ENCODE measurements at places on chromosomes 6 and 20.
A peak's percentile ranks its signal among the peaks of the same experiment; 100 is the strongest.

GRCh38 chr20:3473944-3474343 is 3.1 kb downstream of the ATRN start:
- H3K27ac ChIP-seq = peak overlapping the region; percentile 12
- no peak for DNase-seq
- H3K4me3 ChIP-seq = peak overlapping the region; percentile 7
- H3K4me1 ChIP-seq = peaks cover 27% of the 10 kb centered on the region

- peaks cover 13% of the 10 kb centered on the region for H3K4me1 ChIP-seq
- H3K4me3 ChIP-seq = no peak overlapping the region
- H3K27ac ChIP-seq = no peak overlapping the region
- DNase-seq = no peak
- H3K36me3 ChIP-seq = no peaks in the 10 kb centered on the region
Observed at GRCh38 chr6:2186516-2186915, 58.9 kb downstream of the GMDS start.

DNA sequence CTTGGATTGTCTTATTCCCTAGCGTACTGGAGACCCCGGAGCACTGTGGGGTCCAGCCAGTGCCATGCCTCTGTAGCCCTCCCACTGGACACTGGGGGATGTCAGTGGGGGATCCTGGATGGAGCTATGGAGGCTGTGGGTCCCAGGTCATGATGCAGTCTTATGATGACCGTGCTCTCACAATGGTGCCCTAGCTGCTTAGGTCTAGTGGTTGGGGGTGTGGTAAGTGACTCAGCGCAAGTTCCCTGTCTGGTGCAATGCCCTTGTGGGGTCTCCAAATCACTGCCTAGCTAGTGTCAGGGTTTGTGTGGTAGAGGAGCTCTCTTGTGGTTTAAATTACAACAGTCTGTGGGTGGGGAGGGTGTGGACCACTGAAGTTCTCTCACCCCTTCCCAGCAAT is 135.4 kb downstream of the CDC5L start:
- no peak overlapping the region for H3K27ac ChIP-seq
- H3K4me3 ChIP-seq = no peak overlapping the region
- H3K4me1 ChIP-seq = peaks cover 21% of the 10 kb centered on the region
- DNase-seq = no peak
- H3K36me3 ChIP-seq = peaks cover 19% of the 10 kb centered on the region

DNA sequence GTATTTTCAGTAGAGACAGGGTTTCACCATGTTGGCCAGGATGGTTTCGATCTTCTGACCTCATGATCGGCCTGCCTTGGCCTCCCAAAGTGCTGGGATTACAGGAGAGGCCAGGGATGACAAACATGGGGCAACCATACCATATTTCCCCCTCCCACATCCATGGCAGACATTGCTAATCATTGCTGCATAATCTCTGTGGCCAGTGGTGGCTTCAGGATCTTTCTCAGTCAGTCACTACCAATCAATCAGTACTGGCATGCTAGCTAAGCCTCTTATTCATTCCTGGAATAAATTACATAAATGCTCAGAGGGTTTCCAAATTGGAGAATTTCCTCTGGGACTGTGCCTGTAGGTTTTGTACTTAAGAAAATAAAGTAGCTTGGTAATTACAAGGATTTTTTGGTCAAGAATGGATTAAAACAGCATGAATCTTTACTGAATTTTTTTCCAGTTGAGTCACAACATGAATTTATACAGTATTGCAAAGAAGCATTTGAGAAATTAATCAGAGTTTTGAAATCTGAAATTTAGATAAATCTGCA is 138.1 kb downstream of the FNDC1 start:
- H3K4me1 ChIP-seq = no peaks in the 10 kb centered on the region
- no peak overlapping the region for H3K4me3 ChIP-seq
- peaks cover 8% of the 10 kb centered on the region for H3K27me3 ChIP-seq
- H3K27ac ChIP-seq = no peak overlapping the region

- H3K4me1 ChIP-seq = no peaks in the 10 kb centered on the region
- peaks cover 3% of the 10 kb centered on the region for H3K27me3 ChIP-seq
Observed at GRCh38 chr6:68506911-68507310, 128.2 kb upstream of the ADGRB3 start.

GRCh38 chr6:30194797-30195690 is 18.2 kb downstream of the TRIM26 start:
- H3K4me1 ChIP-seq = peaks cover 23% of the 10 kb centered on the region
- H3K27ac ChIP-seq = peak overlapping the region; percentile 69
- no peak for DNase-seq
- peaks cover 50% of the 10 kb centered on the region for H3K36me3 ChIP-seq
- no peak overlapping the region for H3K4me3 ChIP-seq

GRCh38 chr6:133380047-133380446 is 138.9 kb downstream of the EYA4 start:
- H3K4me1 ChIP-seq = no peaks in the 10 kb centered on the region
- no peaks in the 10 kb centered on the region for H3K36me3 ChIP-seq
- H3K27me3 ChIP-seq = no peaks in the 10 kb centered on the region
- H3K4me3 ChIP-seq = no peak overlapping the region
- no peak overlapping the region for H3K27ac ChIP-seq

GRCh38 chr6:167341038-167341583 is 16.2 kb downstream of the TTLL2 start:
- peaks cover 8% of the 10 kb centered on the region for H3K36me3 ChIP-seq
- peaks cover 25% of the 10 kb centered on the region for H3K27me3 ChIP-seq
- no peak overlapping the region for H3K4me3 ChIP-seq

DNA sequence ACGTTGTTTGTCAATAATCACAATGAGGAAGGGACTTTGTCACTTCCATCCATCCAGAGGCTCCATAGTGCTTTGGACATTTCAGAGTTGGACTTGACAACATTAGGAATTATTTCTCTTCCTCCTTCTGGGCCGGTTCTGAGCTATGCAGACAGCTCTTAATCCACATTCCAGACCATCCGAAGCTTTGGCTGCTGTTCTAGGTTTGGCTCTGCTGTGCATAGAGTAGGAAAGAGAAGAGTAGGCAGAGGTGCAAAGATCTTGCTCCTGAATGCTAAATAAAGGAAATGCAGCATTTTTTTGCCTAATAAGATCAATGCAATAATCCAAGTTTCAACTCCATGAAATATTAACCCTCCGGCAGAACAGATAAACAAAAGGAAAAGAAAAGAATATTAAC is 251.8 kb upstream of the PRND start:
- H3K4me3 ChIP-seq = no peak overlapping the region
- H3K4me1 ChIP-seq = peaks cover 15% of the 10 kb centered on the region
- H3K36me3 ChIP-seq = no peaks in the 10 kb centered on the region
- H3K27me3 ChIP-seq = peaks cover 6% of the 10 kb centered on the region

- H3K4me3 ChIP-seq = no peak overlapping the region
- no peak overlapping the region for H3K27ac ChIP-seq
- peaks cover 11% of the 10 kb centered on the region for H3K36me3 ChIP-seq
- H3K4me1 ChIP-seq = peaks cover 20% of the 10 kb centered on the region
- H3K27me3 ChIP-seq = no peaks in the 10 kb centered on the region
Observed at GRCh38 chr6:106183430-106183829, 97.3 kb downstream of the PRDM1 start.

GRCh38 chr20:61502433-61502832 is 250.4 kb downstream of the CDH4 start:
- H3K4me3 ChIP-seq = no peak overlapping the region
- peaks cover 24% of the 10 kb centered on the region for H3K4me1 ChIP-seq
- no peak overlapping the region for H3K27ac ChIP-seq
- no peaks in the 10 kb centered on the region for H3K36me3 ChIP-seq
- DNase-seq = no peak

DNA sequence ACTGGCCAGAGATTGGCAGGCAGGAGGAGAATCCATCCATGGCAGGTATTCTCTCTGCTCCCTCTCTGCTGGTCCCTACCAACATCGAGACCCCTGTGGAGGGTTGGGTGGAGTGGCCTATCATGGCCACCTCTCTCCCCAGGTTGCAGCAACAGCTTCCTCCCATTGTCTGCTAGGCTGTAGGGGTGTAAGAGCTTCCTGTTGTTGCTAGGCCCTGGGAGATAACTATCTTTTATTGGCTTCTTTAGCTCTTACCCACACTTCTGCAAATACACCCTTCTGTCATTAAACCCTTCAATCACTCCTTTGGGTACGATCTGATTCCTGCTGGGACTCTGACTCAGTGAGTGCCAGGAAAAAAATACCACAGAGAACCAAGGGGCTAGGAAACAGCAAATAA is 66.6 kb upstream of the FAM184A start:
- H3K27ac ChIP-seq = peak overlapping the region; percentile 43
- no peaks in the 10 kb centered on the region for H3K36me3 ChIP-seq
- no peak for DNase-seq
- H3K4me3 ChIP-seq = no peak overlapping the region
- H3K27me3 ChIP-seq = peaks cover 3% of the 10 kb centered on the region
- peaks cover 37% of the 10 kb centered on the region for H3K4me1 ChIP-seq

- H3K36me3 ChIP-seq = no peaks in the 10 kb centered on the region
- H3K4me3 ChIP-seq = no peak overlapping the region
Observed at GRCh38 chr6:168837254-168838036, 396.5 kb downstream of the SMOC2 start.

DNA sequence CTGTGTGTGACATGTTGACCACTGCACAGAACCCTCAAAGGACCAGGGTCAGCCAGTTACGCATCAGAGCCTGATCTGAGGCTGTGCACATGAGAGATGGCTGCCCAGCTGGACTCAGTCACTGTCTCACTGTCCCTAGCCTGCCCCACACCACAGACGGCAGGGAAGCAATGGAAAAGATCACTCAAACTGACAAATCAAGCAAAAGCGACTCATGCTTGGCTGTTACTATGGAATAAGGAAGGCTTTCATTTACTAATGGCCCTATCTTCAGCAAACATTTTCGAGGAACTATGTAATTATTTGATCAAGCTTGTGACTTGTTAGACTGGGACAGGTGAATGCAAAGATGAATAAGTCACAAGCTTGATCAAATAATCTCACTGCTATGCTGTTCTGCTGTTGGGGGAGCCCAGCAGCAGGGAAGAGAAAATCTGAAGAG is 137.0 kb downstream of the SLC23A2 start:
- peaks cover 10% of the 10 kb centered on the region for H3K4me1 ChIP-seq
- no peak for DNase-seq
- peak overlapping the region; percentile 33 for H3K27ac ChIP-seq
- peaks cover 24% of the 10 kb centered on the region for H3K36me3 ChIP-seq

DNA sequence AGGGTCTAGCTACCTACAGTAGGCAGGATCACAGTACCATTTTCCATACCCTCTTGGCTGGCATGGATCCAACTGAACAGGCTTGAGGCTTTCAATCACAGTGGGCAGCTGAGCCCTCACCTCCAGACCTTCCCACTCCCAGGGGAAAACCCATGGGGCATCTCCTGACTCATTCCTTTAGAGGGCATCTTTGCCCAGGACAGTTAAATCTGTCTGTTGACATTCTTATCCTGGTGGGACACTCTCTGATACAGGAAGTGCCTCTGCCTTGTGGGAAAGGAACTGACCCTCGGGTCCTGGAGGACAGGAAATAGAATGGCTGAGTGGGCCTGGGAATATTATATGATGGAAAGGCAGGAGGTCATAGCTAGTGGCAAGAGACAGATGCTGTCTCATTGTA is 10.2 kb upstream of the EPB41L1 start:
- no peaks in the 10 kb centered on the region for H3K36me3 ChIP-seq
- H3K4me3 ChIP-seq = no peak overlapping the region
- H3K27ac ChIP-seq = no peak overlapping the region
- H3K27me3 ChIP-seq = peaks cover 10% of the 10 kb centered on the region
- no peak for DNase-seq

DNA sequence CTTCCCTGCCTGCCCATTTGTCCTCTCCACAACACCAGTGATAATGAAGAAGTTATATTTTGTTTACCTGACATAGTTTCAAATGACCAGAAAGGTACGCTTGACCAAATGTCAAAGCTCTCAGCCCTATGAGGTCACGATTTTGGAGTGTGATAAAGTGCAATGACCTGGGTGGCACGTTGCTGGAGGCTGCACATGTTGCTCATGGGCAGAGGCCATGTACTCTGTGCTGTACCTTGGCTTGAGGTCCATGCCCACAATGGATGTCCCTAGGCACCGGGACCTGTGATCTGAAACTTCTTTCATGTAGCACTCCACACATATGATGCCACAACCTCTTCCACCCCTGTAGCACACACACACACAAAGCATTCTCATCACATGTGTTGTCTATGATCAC is 164.0 kb upstream of the HEY2 start:
- no peaks in the 10 kb centered on the region for H3K27me3 ChIP-seq
- DNase-seq = no peak
- peaks cover 59% of the 10 kb centered on the region for H3K4me1 ChIP-seq
- no peak overlapping the region for H3K4me3 ChIP-seq
- H3K27ac ChIP-seq = no peak overlapping the region

DNA sequence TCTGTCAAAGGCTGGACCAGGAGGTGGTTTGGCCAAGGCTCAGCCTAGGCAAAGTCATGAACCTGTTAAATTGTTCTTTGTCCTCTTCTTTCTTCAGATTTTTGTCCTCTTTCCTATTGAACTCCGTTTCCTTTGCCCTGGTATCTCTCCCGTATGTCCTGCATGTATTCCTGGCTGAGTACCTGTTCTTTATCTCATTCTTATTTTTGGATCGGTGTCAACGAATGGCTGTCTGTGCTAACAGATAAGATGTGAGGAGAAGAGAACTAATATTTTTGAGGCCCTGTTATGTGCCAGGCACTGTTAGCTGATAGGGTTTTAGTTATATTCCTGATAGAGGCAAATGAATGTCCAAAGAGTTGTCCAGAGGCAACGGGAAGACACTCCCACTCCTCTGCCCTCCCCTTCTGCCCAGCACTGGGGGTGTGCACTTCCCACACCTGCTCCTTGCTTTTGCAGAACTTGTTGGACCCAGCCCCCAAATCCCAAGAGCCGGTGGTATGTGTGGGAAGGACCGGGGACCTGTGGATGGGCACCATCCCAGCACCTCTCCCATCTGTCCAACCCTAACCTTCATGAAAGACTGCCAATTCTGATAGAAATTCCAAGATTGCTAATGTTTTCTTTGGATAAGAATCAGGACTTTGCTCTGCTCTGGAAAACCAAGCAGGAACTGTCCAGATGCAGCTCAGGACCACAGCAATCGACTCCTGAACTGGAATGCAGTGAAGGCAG is 20.6 kb downstream of the MMP24OS start:
- H3K27me3 ChIP-seq = peaks cover 13% of the 10 kb centered on the region
- H3K4me3 ChIP-seq = no peak overlapping the region
- peaks cover 11% of the 10 kb centered on the region for H3K4me1 ChIP-seq
- H3K27ac ChIP-seq = no peak overlapping the region

- no peaks in the 10 kb centered on the region for H3K4me1 ChIP-seq
- no peaks in the 10 kb centered on the region for H3K36me3 ChIP-seq
- H3K4me3 ChIP-seq = no peak overlapping the region
- H3K27ac ChIP-seq = no peak overlapping the region
- DNase-seq = no peak
Observed at GRCh38 chr6:49514571-49515484, 15.1 kb downstream of the GLYATL3 start.

DNA sequence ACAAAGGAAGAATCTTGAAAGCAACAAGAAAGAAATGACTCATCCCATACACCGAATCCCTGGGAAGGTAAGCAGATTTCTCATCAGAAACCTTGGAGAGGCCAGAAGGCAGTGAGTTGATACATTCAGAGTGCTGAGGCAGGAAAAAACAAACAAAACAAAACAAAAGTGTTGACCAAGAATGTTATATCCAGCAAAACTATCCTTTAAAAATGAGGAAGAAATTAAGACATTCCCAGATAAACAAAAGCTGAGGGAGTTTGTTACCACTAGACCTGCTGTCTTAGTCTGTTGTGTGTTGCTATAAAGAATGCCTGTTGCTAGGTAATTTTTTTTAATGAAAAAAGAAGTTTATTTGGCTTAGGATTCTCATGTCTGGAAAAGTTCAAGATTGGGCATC is 33.7 kb upstream of the PPP1R3G start:
- no peak overlapping the region for H3K4me3 ChIP-seq
- no peak overlapping the region for H3K27ac ChIP-seq
- no peaks in the 10 kb centered on the region for H3K4me1 ChIP-seq
- DNase-seq = no peak
